Fibroblast of skin of abdomen (primary cell): ENCODE measurements at places on chromosomes 3 and 15.
A peak's percentile ranks its signal among the peaks of the same experiment; 100 is the strongest.

- DNase-seq: no peak
Measured at GRCh38 chr15:65883571-65883970, 14.3 kb downstream of the RAB11A start.

GRCh38 chr3:179932674-179933073 is 104.1 kb downstream of the PEX5L start:
- no peak for DNase-seq

- DNase-seq: no peak
Measured at GRCh38 chr3:13419505-13420044, 547 bp downstream of the NUP210 start.

- DNase-seq: no peak
Measured at GRCh38 chr3:46367811-46368210, 2.9 kb upstream of the CCR5 start.

DNA sequence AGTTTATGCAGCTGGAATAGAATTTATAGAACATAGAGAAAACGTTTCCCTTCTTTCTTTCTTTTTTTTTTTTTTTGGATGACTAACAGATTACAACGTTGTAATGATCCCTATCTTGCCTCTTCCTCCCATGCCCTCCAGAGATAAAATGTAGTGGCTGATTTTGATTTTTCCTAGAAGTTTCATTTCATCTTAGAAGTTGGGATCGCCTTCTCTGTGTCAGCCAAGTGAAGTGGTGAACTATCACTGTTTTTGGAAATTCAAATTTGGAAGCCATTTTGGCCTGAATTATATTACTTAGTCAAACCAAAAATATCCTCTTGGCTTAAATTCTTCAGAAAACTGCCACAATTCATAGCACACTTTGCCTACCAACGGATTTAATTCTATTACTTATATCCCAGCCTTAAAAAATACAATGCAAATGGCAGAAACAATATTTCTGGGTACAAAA is 1025.5 kb upstream of the NR2F2 start:
- DNase-seq: no peak

DNA sequence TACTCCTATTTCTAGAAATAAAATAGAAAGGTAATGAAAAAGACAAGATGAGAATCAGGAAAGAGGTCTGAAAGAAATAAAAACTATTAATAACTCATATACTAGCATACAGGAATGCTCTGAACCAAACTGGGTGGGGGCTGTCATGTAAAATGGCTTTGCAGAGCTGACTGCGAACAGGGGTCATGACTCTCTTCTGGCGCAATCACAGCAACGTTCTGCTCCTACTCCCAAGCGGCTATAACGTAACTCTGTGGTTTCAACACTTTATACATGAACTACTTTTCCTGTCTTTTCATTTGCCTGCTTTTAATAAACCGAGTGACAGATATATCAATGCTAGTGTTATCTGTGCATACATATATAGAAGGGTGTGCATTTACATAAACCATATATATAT is 116.7 kb downstream of the DLG1 start:
- peak; percentile 58 for DNase-seq

DNA sequence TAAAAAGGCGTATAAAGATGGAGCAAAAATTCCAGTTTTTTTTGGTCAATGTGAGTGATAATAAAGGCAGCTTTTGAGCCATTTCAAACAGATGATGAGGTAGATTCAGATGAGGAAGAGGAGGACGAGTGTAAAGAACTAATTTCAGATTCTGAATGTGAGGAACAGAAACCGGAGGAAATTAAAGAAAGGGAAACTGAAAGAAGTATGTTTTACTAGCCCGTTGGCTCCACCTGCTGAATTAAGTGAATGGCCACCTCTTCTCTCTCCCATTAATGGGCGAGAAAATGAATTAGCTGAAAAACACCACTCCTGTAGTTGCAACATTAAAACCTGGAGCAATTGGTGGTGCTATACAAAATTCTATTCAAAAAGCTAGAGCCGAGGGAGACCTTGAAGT is 55.4 kb downstream of the CYP19A1 start:
- DNase-seq: no peak

DNA sequence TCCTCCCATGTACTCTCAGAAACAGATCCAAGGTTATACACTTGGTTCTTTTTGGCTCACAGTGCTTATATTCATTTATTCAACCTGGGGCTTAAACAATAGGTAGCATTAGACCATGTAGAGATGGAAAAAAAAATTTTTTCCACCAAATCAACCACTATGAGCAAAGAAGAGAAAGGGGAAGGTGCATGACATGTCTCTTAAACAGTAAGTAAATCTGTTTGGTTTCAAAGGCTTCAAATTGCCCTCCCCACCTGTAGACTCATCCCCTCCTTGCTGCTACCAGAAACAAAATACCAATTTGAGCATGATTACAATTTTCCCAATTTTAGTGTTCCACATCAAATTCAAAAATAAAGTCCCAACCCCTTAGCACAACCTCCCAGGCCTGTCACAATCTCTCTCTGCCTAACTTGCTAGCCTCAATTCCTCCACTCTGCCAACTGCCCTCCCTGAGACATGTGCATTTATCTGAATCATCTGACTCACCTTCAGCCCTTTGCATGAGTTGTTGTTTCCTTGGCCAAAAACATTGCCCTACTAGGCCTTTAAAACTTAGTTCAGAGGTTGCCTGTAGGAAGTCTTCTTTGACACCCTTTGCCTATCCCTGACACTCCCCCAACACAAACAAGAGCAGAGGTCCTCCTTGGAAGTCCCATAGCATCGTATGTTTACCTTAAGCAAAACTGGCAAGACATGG is 30.3 kb upstream of the TSC22D2 start:
- no peak for DNase-seq

DNA sequence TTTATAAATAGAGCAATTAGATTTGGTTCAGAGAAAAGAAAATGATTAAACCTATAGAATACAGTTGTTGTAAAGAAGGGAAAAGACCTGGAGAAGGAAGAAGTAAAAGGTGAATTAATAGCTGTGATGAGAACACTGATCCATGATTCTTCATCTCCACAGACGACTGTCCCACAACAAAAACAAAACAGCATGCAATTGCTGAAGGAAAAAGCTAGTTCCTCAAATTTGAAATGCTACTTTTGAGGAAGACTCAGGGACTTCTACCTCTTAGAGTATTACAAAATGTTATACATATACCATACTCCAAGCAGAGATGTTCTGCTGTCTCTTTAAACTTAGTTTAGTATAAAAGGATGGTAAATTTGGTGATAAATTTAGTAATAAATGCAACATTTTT is 21.5 kb downstream of the ALCAM start:
- DNase-seq: no peak

GRCh38 chr15:72784456-72784876 is 908 bp upstream of the ADPGK start:
- no peak for DNase-seq

- no peak for DNase-seq
Measured at GRCh38 chr15:90420451-90420850, 32.4 kb downstream of the IQGAP1 start.

GRCh38 chr3:139491966-139492365 is 15.7 kb upstream of the RBP2 start:
- DNase-seq: no peak

DNA sequence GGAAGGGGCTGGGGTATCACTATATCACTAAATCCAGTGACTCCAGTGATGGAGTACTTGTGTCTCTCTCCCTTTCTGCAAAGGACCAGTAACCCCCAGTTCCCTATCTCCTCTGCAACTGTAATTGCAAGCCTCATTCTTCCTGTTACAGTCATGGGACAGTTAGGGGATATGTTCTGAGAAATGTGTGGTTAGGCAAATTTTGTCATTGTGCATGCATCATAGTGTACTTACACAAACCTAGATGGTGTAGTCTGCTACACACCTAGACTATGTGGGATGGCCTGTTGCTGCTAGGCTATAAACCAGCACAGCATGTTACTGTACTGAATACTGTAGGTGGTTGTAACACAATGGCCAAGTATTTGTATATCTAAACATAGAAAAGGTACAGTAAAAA is 2.2 kb downstream of the VPS8 start:
- no peak for DNase-seq

DNA sequence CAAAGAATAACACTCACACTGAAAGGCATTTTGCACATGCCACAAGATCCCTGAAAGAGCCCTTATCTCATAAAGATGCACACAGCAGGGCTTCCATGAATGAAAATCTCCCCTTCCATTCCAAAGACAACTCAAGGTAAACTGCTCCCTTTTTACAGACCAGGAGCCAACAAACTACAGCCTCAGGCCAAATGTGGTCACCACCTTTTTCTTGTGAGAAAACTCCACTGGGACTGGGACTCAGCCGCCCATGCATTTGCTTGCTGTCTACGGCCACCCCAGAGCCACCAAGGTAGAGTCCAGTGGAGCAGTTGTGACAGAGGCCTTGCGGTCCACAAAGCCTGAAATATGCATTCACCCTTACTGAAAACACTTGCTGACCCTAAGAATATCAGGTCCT is 334.8 kb downstream of the OCA2 start:
- no peak for DNase-seq

GRCh38 chr3:174331095-174331800 is 527.9 kb upstream of the NAALADL2 start:
- no peak for DNase-seq

DNA sequence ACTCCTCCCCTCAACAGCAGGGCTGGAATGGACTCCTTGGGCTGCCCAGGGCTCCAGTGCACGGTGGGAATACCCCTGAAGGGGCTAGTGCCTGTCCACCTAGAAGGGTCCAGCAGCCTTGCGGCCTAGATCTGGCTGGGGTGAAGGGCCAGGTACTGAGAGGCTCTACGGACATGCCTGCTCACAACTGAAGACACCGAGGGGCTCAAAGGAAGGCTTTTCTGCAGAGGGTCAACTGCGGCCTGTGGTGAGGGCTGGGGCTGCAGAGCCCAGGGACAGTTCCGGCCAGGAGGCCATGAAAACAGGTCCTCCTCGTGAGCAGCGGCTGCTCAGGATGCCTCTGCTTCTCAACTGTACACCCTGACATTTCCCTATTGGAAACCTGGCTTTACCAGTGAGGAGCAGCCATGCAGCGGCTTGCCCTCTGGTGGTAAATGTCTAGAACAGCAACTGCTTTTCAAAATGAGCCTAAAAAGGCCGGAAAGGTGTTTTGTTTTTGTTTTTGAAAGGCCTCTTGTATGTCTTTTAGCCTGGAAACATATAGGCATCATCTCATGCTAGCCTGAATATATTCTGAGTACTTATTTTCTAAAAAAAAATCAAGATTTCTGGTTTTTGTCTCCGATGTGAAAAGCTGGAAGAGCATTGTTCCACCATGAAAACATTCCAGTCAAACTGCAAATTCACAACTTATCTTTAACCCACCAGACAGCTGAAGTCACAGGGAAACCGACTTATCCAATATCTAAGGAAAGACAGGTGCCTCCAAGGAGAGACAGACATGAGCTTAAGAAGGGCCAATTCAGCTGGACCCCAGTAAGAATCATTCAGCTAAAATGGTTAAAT is 163.4 kb downstream of the KLF13 start:
- peak; percentile 47 for DNase-seq

GRCh38 chr15:80339601-80340000 is 64.6 kb upstream of the ARNT2 start:
- no peak for DNase-seq

DNA sequence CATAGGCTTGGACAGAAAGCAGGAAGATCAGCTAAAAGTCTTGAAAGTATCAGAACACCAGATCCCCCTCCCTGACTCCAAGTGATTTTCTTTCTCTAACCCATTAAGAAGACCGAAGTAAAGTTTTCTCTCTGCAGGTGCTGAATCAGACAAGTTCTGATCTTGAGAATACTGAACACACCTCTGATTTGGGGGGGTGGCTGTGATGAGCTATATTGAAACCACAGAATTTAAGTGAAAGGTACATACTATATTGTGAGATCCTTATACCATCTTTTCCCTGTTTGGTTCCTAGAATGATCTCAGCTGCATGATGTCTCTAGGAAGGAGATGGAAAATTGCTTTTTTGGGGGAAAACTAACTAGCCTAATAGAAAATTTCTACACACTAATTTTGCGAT is 196.0 kb downstream of the DIPK2A start:
- no peak for DNase-seq

DNA sequence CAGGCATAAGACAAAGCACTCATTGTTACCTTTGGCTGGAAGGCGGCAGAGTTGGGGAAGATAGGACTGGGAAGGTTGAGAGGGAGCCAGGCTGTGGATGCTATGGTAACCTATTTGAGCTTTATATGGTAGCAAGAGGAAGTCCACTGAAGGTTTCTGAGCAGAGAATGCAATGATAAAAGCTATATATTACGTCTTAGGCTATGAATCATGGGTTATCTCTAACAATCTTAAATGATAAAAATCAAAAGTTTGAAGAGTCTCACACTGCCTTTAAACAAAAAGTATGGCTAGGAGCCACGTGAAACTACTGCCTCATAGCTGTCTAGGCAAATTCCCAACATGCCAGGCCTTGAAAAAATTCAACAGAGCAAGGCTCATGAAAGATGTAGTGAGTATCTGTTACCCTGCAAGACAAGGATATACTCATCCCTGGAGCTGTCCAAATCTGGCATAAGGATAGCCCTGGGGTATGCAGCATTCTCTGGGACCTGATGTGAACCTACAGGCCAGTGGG is 4.1 kb downstream of the P3H2 start:
- peak; percentile 61 for DNase-seq

DNA sequence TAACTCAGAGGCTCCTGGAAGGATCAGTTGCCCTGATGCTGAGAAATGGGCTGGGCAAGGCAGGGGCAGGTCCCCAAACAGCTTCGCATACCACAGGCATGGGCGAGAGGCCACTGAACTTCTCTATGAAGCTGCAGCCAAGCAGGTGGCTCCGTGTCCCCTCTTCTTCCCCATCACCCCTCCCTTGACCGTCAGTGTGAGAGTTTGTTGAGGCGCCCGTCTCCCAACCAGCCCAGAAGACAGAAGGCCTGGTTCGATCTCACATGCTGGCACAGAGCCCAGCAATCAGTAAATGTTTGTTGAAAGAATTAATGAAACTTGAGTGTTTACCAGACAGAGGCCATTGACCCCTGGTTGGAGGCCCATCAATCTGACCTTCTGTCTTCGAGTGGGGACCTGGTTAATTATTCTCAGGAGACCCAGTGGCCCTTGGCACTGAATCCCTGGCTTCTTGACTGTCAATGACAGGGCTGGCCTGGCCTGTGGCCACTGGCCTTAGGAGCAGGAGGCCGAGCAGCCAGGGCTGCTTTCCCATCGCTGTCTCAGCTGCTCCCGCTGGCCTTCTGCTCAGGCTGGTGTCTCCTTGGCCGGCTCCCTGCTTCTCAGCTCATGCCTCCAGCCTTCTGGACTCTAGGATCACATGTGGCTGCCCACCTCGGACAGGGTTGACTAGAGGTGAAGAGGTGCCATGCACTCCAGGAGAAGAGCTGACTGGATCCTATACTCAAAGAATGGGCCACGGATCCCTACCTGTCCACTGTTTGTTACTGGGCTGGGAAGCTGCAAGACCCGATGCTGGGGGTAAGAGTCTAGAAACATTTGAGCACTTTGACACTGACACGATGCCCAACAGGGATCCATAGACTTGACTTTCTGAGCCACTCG is 113.4 kb downstream of the ASB7 start:
- DNase-seq: no peak

- peak; percentile 86 for DNase-seq
Measured at GRCh38 chr15:57395292-57395691, 19.0 kb downstream of the CGNL1 start.

GRCh38 chr3:4514916-4515315 is 21.8 kb downstream of the ITPR1 start:
- no peak for DNase-seq

GRCh38 chr3:164208048-164208447 is 870.2 kb downstream of the SI start:
- no peak for DNase-seq

GRCh38 chr3:156648086-156648485 is 26.3 kb upstream of the TIPARP start:
- DNase-seq: peak; percentile 26
